NCI-H1930 (cell line): ENCODE measurements at places on chromosomes 1 and 21.

GRCh38 chr1:109730666-109731065, 10.2 kb downstream of the GSTM3 start:
- DNase-seq: no peak

GRCh38 chr1:151803915-151804314, 1.3 kb downstream of the LINGO4 start:
- no peak for DNase-seq

GRCh38 chr1:187264995-187265602, 436.4 kb downstream of the PLA2G4A start:
- no peak for DNase-seq

GRCh38 chr1:113859478-113860175, 11.9 kb downstream of the PTPN22 start:
- DNase-seq: no peak

- DNase-seq: no peak
Observed at GRCh38 chr21:39796466-39796865, 51.5 kb downstream of the IGSF5 start.

GRCh38 chr1:42043182-42043581, 110.0 kb upstream of the GUCA2B start:
- no peak for DNase-seq

DNA sequence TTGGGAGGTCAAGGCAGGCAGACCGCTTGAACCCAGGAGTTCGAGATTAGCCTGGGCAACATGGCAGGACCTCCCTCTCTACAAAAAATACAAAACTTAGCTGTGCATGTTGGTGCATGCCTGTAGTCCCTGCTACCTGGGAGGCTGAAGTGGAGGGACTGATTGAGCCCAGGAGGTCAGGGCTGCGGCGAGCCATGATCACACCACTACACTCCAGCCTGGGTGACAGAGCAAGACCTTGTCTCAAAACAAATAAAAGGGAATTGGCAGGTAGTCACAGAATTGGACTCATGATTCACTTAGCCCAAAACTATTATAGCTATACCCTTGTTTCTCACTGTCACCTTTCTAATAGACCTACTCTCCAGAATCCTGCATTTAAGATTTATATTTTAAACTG, 5.5 kb downstream of the TADA1 start:
- no peak for DNase-seq

- DNase-seq: no peak
Observed at GRCh38 chr1:112325504-112325903, 70.5 kb upstream of the CTTNBP2NL start.

DNA sequence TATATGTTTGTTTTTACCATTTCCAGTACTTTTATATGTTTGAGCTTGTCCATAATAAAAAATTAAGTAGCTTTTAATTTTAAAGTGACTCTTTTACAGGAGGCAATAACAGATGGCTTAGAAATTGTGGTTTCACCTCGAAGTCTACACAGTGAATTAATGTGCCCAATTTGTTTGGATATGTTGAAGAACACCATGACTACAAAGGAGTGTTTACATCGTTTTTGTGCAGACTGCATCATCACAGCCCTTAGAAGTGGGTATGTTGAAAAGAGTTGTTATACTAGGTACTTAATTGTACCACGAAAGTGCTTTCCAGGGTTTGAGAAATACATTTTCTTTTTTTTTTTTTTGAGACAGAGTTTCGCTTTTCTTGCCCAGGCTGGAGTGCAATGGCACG, 46.1 kb downstream of the RNF2 start:
- no peak for DNase-seq

- DNase-seq: no peak
Observed at GRCh38 chr1:74681449-74681848, 7.9 kb upstream of the ERICH3 start.

- no peak for DNase-seq
Observed at GRCh38 chr1:8476006-8476405, 158.1 kb downstream of the SLC45A1 start.

- no peak for DNase-seq
Observed at GRCh38 chr1:25695771-25696311, 79.2 kb downstream of the MAN1C1 start.

- no peak for DNase-seq
Observed at GRCh38 chr1:100703716-100704115, 15.8 kb upstream of the VCAM1 start.

GRCh38 chr1:185917646-185918045, 183.5 kb downstream of the HMCN1 start:
- no peak for DNase-seq

- DNase-seq: peak; percentile 65
Observed at GRCh38 chr1:214002472-214002871, 14.7 kb downstream of the PROX1 start.

- no peak for DNase-seq
Observed at GRCh38 chr21:29368906-29369305, 70.2 kb downstream of the BACH1 start.

GRCh38 chr21:41765973-41766882, 624 bp downstream of the RIPK4 start:
- DNase-seq: no peak

DNA sequence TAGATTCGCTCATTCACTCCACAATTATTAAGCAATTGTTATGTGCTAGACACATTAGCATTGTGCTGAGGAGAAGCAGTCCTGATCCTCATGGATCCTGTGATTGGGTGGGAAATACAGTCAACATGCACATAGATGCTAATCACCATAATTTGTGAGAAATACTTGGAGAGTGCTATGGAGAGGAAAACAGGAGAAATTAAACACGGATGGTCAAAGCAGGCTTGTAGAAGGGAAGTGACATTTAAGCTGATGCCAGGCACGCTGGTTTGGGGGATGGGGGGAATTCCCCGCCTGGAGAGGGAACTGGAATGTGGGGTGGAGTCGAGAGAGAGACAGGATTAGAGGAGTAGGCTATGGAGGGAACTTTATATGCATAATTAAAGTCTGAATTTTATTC, 52.2 kb upstream of the L1TD1 start:
- DNase-seq: no peak

DNA sequence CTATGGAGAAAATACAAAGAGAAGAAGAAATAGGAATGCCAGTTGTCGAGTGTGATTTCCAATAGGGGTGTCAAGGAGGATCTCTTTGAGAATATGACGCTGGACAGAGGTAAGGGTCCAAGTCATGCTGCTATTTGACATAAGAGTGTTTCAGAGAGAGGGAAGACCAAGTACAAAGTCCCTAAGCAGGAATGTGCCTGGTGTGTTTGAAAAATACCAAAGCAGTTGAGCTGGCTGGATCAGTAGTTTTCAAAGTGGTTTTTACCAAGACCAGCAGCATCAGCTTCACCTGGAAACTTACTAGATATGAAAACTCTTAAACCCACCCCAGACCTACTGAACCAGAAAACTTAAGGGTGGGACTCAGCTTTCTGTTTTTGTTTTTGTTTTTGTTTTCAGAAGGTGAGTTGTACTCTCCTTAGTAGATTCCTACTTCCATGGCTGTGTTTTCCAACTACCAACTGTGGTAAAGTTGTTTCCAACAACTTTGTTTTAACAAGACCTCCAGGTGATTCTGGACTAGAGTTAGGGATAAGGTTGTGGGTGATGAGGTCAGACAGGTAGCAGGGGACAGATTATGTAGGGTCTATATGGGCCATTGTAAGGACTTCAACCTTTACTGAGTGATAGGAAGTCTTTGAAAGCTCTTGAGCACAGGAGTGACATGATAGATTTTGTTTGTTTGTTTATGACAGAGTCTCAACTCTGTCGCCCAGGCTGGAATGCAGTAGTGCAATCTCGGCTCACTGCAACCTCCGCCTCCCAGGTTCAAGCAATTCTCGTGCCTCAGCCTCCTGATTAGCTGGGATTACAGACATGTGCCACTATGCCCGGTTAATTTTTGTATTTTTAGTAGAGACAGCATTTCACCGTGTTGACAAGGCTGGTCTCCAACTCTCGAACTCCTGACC, 7.3 kb upstream of the GJA9 start:
- no peak for DNase-seq

- no peak for DNase-seq
Observed at GRCh38 chr1:202117898-202118371, 4.8 kb upstream of the GPR37L1 start.

GRCh38 chr1:41345434-41346075, 15.7 kb upstream of the FOXO6 start:
- DNase-seq: no peak

DNA sequence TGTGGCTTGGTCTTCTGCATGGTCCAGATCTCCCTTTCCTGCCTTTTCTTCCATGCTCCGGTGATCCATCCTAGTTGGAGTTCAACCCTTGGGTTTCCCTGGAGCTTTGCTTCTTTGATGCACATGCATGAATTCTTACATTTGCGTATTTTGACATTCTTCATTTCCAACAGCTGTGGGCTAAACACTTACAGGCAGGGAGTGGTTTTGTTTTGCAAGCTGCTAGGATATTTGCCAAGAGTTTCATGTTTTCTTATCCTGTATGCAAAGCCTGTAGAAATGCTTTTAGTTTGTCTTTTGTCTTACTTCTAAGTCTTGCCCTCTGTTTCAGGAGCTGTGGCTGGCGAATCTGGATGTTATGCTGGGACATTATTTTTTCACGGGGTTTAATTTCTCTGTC, 90.3 kb upstream of the PAXBP1 start:
- DNase-seq: no peak

DNA sequence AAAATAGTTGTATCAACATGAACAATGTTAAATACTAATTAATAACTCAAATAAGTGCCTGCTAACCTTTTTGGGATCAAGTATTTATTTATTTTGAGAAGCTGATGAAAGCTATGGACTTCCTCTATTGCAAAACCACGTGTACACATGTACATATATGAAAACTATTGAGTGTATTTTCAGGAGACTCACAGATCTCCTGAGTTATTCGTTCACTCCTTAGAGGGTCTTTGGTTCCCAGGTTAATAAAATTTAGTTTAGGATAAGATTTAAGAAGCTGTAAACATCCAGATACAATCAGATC, 130.5 kb downstream of the DISC1 start:
- DNase-seq: no peak

GRCh38 chr1:181179987-181180365, 91.5 kb downstream of the IER5 start:
- peak; percentile 4 for DNase-seq

- no peak for DNase-seq
Observed at GRCh38 chr1:245332085-245332484, 177.3 kb downstream of the KIF26B start.

DNA sequence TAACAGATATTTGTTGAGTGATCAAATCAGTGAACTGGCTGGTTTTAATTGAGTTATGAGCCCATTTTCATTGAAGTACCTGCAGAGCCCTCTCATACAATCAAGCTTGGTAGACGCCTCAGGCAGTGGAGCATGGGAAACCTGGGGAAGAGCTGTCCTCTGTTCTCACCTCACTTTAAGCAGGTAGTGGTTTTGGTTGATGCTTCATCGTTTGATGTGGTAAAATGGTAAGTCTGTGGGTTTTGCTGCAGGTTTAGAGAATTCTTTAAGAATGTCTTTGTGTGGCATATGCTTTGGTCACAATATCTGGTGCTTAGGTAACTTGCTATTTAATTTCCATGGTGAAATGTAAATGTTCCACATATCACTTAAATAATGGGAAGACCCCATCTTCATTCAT, 10.0 kb downstream of the LAMC1 start:
- no peak for DNase-seq

DNA sequence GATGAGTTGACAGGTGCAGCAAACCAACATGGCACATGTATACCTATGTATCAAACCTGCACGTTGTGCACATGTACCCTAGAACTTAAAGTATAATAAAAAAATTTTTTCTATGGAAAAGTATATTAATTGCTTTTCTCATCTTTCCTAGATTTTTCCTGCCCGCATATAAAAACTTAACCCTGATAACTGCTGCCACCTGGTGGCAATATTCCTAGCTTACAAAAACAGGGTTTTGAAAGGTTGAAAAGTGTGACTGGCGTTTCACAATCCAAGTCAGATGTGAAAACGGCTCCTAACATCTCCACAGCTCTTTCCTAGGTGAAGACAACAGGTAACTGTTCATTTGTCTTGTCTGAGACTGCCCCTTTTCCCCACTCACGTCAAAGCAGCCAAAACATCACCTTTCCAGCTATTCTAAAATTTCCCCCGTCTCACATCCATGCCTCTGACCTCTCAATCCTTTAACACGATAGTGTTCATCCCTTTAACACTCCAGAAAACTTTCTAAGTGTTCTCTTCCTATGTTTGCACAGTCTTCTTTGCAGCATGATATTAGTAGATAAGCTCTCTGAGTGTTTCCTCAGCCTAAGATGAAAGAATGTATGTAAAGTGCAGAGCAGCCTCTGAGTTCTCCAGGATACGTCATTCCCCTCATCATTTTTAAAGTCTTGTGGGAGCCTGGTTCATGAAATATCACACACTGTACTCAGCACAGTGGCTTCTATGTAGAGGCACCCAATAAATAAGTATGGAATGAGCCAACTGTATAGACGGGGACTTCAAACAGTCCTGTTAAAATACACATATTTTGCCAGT, 27.5 kb downstream of the OVGP1 start:
- peak; percentile 24 for DNase-seq

DNA sequence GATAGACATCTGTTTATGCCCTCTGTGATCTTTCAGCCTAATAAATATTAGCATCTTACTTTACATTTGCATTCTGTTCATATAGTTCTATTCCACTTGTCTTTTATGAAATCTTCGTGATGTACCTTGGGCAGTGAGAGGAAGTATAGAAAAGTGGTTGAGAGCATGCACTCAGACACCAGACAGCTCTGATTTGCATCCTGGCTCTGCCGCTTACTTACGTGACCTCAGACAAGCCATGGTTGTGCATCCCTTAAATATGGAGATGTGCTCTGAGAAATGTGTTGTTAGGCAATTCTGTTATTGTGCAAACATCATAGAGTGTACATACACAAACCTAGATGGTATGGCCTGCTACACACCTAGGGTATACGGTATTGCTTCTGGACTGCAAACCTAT, 22.9 kb downstream of the OVGP1 start:
- no peak for DNase-seq

DNA sequence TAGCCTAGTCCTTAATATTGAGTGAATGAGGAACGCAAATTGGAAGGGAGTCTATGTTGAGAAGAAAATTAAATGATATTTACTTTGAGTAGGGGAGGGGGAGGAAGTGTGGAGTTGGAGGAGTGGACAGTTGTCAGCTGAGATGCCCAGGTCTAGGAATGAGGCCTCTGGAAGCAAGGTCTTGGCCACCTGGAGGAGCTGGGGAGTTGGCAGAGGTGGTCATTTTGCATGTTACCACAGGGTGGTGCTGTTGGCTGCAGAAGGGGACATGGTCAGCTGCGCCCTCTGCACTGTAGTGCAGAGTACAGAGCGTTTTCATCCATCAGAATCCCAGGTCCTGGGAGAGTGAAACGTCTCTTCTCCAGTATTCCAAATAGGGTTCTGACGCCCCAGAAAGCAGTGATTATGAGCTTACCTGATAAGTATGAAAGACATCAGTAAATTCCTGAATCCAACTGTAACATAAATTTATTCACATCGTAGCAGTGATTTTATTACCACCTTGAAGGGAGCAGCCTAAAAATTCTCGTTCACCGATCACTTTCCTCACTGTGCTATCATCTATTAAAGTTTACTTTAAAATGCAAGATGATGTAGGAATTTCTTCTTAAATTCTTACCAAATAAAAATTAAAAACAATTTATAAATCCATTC, 13.8 kb downstream of the PARK7 start:
- peak; percentile 45 for DNase-seq

- no peak for DNase-seq
Observed at GRCh38 chr21:44018813-44019567, 6.9 kb downstream of the TRAPPC10 start.

- no peak for DNase-seq
Observed at GRCh38 chr1:20597650-20598049, 8.8 kb downstream of the CDA start.
